HAP-1 (cell line): ENCODE measurements at places on chromosomes 5 and 9.

DNA sequence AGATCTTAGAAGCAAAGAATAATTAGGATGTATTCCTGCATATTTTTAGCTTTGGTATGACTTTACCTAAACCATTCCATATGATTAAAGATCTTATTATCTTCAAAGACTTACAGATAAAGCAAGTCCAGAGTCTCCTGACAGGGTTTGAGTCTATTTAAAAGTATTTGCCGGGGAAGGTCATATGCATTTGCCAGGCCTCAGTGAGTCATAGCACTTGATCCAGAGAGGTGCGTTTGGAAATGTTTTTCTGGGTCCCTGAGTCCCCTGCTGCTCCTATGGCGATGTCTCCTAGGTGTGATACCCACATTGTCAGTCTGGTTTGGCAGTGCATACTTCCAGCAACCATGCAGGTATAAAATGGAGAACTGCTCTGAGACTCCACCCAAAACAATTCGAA lies 217.0 kb downstream of the FBXL7 start:
- no peak for DNase-seq

DNA sequence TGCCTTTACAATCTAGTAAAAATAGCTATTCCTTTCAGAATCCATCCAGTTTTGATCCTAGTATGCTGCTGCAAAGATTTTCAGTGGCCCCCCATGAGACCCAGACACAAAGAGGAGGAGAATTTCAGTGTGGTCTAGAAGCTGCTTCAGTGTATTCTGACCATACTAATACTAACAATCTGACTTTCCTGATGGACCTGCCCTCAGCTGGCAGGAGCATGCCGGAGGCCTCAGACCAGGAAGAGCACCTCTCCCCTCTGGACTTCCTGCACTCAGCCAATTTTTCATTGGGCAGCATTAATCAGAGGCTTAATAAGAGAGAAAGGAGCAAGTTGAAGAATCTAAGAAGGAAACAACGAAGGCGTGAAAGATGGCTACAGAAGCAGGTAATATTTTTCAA lies 48.5 kb downstream of the RNF180 start:
- DNase-seq = no peak

GRCh38 chr5:40572937-40573336 lies 106.8 kb upstream of the PTGER4 start:
- no peak for DNase-seq

GRCh38 chr5:102809033-102809432 lies 53.9 kb downstream of the PAM start:
- DNase-seq = no peak

DNA sequence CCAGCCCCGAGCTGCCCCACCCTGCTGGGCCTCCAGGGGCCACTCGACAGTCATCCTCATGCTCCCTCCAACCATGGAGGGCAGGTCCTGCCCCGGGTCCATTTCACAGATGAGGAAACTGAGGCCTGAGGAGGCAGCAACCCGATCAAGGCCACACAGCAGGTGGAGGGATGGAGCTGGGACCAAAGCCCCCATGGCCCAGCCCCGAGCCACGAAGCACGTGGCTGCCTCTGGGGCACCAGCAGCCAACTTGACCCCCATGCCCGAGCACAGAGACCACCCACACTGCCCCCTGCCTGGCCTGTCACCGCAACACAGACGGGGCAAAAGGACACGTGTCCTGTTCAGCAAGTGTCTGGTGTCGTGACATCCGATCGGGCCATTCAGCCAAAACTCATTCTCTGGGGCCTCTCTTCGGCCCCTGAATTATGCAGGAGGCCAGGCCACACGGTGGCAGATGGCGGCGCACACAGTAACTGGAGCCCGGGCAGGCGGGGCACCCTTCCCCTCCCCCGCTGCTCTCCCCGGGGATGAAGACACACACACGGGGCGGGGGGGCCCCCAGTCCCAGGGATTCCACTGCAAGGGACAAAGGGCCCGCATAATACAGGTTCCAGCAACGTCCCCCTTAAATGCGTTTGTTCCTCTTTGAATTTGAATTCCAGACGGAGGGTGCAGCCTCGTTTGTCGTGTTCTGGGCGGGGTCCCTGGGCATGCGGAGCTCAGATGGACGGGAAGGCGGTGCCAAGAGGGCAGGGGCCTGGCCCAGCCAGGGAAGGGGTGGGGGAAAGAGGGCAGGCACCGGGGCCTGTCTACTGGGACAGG lies 29.4 kb upstream of the TMEM250 start:
- DNase-seq = no peak

- no peak for DNase-seq
Observed at GRCh38 chr5:175922192-175922885, 45.8 kb downstream of the THOC3 start.

GRCh38 chr9:37452611-37453010 lies 12.6 kb downstream of the ZBTB5 start:
- DNase-seq = no peak

DNA sequence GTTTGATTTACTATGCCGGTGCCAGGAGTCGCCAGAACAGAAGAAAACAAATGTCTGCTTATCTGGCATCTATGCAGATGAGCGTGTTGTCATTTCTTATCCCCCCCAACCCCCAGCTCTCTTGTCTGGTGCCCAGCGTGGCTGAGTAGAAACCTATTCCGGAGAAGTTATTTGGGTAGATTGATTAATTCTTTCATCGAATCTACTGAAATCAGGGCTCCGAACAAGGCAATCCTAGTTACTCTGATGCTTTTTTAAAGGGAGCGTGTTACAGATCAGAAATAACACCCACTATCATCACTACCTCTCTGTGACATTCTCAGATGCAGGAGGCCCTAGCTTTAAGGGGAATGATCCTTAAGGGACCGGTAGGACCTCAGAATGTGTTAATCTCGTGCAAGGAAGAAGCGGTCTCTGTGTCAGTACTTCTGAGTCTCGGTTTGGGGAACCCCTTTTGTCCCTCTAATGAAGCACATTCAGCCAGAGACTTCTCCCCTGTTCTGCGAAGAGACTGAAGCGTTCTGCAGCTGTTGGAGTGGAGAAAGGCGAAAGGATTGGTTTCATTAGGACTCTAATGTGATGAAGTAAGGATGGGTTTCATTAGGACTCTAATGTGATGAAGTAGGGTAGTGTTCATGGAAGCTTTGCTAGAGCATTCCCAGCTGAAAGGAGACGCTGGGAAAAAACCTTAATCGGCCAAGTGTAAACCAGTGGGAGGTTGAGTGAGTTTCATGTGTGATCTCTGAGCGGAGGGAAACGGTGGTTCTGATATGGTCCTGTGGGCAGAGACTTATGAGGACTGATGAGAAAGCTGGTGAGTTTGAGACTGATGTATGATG lies 1.5 kb downstream of the PIP5K1B start:
- DNase-seq = no peak

- DNase-seq = no peak
Observed at GRCh38 chr5:154238776-154239481, 48.4 kb downstream of the GALNT10 start.

DNA sequence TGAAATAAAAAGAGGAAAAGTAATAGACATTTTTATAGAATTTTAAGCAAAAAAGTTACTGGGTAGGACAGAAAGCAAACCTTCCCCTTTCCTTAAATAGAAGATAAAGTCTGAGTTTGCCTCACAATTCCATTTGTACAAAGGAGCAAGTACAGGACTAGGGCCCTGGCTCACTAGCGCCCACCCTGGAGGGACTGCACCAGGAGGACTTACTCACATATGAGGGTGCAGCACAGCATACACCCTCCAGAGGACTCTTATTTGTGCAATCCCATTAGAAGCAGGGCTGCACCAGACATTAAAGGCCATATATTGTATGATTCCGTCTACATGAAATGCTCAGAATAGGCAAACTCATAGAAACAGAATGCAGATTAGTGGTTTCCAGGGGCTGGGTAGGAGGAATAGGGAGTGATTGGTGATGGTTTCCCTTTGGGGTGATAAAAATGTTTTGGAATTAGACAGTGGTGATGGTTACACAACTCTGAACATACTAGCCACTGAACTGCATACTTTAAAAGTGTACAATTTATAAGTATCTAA lies 4.5 kb downstream of the REEP5 start:
- peak; percentile 34 for DNase-seq

GRCh38 chr9:94167376-94167890 lies 83.2 kb downstream of the PTPDC1 start:
- DNase-seq = no peak

DNA sequence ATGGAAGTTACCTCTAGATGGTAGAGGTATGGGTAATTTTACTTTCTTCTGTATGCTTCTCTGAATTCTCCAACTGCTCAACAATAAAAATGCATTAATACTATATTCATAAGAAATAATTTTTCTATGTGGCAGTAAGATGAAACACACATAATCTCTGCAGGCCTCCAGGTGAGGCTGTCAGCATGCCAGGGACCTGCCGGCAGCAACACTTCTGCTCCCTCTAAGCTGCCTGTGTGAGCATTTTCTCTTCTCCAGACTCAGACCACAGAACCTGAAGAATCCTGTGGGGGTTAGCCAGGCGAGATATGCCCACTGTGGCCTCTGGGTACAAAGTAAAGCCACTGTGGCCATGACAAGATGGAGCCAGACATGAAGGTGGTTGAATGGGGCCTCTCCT lies 316.3 kb downstream of the EBF1 start:
- DNase-seq = no peak

- DNase-seq = no peak
Observed at GRCh38 chr5:3330442-3330841, 265.2 kb upstream of the IRX1 start.

GRCh38 chr9:26811106-26811505 lies 81.5 kb downstream of the CAAP1 start:
- no peak for DNase-seq

DNA sequence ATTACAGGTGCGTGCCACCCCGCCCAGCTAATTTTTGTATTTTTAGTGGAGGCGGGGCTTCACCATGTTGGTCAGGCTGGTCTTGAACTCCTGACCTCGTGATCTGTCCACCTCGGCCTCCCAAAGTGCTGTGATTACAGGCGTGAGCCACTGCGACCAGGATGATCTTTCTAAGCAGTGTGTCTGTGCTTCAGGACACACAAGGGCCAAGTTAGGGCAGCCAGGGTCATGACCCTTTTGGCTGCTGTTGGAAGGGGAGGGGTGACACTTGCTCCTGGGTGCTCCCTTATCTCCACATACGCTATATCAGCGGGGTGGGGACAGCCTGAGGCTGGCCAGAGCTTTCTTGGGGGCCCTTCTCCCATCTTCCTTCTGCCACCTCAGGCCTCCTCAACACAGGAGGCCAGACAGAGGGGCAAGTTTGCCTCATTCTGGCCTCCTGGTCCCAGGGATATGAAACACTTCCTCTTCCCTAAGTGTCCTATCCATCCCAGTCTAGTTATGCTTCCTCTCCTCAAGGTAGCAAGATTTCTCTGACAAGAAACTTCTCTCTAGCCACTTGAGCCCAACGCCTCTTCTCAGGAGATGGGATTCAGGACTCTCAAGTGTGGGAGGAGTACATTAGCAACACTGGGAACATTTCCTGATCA lies 1.9 kb upstream of the ZNF79 start:
- no peak for DNase-seq

GRCh38 chr9:125515983-125516940 lies 190.7 kb downstream of the MAPKAP1 start:
- no peak for DNase-seq

- no peak for DNase-seq
Observed at GRCh38 chr5:180598797-180599589, 7.7 kb upstream of the SCGB3A1 start.

DNA sequence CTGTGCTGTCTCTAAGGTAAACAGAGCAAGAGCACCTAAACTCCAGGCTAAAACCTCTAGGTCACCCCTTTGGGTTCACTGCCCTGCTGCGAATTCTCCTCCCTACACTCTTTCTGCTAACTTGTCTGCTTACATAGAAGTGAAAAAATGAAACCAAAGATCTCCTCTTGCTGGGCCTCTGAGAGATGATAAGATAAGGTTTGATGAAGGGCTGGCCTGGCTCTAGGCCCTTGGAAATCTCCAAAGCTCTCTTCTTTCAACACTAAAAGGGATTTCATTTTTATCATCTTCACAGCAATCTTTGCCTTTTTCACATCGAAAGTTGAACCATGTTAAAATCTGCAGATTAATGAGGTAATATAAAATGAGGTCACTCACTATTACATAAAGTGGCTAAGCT lies 450.8 kb upstream of the TLE4 start:
- no peak for DNase-seq

- DNase-seq = no peak
Observed at GRCh38 chr5:107383414-107383813, 287.3 kb downstream of the EFNA5 start.

DNA sequence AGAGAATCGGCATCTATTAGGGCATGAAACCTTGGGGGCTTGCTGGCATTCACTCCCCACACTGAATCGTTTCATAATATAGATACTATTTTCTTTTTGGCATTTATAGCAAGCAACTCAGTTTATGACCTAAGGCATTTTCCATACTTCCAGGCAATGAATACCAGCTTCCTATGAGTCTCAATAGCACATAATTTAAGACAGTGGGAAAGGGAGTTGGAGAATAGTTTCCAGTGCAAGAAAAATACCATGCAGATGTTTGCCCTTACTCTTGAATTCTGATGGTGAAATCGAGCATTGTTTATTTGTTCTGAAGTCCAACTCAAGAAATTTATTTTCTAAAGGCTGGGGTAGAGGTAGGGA lies 175.8 kb upstream of the KLF9 start:
- DNase-seq = no peak

DNA sequence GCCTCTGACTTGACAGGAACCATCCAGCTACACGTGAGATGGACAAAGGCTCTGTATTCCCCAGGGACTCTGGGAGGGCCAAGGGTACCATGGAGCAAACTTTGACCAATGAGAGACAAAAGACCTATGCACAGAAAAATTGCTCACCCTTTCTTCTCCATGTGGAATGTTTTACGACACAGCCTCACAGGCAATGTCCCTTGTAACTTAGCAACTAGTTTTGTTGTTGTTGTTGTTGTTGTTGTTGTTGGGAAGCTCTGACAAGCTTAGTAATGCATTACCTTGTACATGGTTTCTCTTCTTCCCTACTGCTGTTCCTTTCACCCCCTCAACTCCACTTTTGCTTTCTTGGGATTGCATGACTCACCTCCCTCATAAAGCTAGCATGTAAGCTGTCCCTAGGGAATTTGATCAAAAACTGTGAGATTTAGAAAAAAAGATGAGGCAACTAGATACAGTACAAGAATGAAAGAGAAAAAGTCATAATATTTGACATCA lies 550.9 kb downstream of the RAB3C start:
- no peak for DNase-seq

- no peak for DNase-seq
Observed at GRCh38 chr9:136268318-136268717, 22.7 kb upstream of the QSOX2 start.

DNA sequence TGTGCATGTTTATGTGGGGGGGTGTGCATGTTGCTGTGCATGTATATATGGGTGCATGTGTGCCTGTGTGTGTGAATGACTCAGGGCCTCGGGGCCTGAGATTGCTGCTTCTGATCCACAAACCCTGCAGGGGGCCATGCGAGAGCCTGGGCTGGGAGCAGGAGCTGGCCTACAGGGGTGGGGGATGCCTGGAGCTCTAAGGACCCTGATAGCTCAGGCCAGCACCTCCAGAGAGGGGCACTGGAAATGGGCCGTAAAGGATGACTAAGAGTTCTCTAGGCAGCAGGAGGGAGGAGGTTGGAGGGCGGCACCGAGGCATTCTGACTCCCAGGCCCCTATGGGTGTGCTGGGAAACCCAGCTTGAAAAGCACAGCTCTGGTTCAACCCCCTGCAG lies 6.9 kb upstream of the UBAC1 start:
- DNase-seq = no peak
